ENCODE measurements at places on chromosomes 1 and 21.

- DNase-seq: no peak
Measured at GRCh38 chr1:107315652-107316051, 174.8 kb downstream of the NTNG1 start.

DNA sequence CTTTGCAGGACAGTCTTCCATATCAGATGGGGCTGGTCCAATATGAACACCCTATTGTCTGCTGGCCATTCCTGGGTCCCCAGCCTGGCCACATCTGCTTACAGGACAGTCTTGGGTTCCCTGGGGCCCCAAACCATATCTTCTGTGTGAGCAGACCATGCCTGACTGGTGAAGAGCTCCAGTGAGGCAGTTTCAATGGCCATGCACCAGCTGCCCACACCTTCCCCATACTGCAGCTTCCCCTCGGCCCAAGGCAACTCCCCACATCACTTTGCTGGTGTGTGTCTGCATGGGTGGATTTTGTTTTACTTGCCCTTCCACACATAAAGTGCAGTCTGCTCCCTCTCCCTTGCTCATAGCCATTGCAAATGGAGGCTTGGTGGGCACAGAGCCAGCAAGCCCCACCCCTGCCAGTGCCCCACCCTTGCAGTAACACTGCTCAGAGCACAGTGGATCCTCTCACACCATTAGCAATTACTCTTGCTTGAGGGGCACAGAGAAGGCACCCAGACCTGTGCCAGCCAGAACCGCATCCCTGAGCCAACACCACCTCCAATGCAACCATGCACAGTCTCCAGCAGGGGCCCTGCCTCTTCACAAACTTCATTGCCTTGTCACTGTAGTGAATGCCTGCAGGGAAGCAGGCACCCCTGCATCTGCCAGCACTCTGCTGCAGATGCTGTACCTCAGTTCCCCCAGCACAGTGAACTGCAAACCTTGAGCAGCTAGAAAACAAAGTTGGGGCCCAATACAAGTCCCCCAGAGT, 474.5 kb upstream of the BEND5 start:
- DNase-seq: no peak

GRCh38 chr1:3190256-3191041, 121.4 kb downstream of the PRDM16 start:
- no peak for DNase-seq

DNA sequence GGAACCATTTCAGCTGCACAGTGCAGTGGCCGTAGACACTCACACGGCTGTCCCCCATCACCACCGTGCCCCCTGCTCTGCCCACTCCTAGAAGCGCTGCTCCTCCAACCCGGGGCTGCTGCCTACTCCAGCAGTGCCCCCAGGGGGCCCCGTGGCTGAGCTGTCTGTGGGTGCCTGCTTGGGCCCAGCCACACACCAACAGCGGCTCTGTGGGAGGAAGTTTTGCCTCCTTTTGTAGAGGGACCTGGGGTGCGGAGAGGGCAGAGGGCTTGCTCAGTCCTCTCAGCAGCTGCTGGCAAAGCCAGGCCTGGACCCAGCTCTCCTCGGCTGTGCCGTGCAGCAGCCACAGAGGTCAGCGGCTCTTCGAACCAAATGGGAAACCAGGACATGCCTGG, 11.4 kb upstream of the LRRC3 start:
- no peak for DNase-seq

GRCh38 chr21:31107871-31108270, 69.6 kb upstream of the KRTAP19-8 start:
- DNase-seq: no peak

- DNase-seq: no peak
Measured at GRCh38 chr1:20981915-20982314, 194.8 kb downstream of the EIF4G3 start.

DNA sequence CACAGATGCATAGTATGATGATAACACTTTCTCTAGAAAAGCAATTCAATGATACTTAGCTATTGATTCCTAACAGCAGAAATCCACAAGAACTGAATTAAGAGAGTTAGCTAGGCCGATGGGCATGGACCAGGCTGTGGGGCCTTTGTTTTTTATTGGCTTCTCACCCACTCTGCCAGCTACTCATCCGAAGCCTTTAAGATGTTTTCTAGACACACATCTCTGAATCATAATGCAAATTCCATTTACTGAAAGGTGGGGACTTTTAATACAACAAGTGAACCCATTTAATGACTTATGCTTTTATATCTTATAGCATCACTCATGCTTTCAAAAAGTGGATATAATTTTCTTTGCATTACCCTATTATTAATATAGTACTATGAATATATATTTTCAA, 170.2 kb downstream of the RUNX1 start:
- no peak for DNase-seq

DNA sequence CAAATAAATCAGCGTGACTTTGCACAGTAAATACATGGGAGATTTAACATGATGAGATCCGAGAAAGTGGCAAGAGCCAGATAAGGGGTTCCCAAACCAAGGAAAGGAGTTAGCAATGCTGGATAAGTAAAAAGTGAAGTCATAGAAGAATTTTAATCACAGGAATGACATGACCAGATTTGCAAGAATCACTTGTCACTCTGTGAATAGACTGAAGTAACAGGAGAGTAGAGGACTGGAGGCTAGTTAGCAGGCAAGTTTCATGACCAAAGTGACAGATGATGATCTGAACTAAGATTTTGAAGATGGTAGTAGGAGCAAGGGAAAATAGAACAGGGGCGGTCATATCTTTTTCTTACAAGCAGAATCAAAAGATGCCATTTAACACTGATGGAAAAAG, 8.4 kb downstream of the CFH start:
- no peak for DNase-seq

- no peak for DNase-seq
Measured at GRCh38 chr1:34131396-34132160, 33.5 kb downstream of the CSMD2 start.

DNA sequence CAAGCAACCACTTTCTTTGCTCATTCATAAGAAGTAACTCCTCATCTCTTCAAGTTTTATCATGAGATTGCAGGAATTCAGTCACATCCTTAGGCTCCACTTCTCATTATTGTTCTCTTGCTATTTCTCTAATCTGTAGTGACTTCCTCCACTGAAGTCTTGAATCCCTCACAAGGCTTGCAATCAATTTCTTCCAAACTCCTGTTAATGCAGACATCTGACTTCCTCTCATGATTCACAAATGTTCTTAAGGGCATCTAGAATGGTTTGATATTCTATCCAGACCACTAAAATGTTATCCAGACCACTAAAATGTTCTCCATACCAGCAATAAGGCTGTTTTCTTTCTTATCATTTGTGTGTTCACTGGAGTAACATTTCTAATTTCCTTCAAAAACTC, 528.1 kb downstream of the DPYD start:
- DNase-seq: no peak

DNA sequence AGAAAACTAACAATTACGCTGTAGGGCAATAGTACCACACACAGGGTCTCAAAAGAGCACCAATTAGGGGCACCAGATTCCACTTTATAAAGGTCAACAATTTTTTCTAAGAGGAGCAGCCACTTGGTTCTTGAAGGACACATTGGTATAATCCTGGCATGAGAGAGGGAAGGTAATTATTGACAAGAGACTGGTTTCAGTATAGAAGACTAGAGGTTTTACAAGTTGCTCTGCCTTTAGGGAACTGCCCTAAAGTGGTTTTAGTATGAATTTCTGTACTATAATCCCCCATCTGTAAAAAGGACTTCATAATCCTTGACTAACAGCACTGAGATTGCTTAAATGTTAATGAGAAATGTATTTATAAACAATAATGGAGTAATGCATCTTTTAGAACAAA, 648.5 kb upstream of the PTBP2 start:
- no peak for DNase-seq
